ENCODE measurements at places on chromosomes 2 and 18.

GRCh38 chr18:23036660-23037201, 98.6 kb upstream of the CABLES1 start:
- DNase-seq = no peak

GRCh38 chr18:9647496-9648323, 33.4 kb upstream of the PPP4R1 start:
- DNase-seq = no peak

DNA sequence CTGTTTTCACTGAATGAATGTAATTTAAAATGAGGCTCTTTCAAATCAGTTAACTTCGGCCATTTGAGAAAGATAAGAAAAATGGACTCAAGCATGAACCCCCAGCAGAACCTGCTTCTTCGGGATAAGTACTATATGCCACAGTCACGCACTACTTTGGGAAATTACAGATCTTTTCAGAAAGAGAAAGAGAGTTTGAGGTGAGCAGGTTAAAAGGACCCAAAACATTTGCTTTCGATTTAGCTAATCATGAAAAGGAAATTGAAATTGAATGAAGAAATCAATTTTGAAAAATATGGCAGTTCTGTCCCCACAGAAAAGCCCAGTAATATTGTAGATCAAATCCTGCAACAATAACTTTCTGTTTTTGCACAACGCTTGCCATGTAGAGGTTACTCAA, 156.9 kb downstream of the GRB14 start:
- no peak for DNase-seq

- DNase-seq = no peak
Measured at GRCh38 chr2:3430740-3431490, 51.4 kb downstream of the TRAPPC12 start.

GRCh38 chr2:227942021-227942420, 70.6 kb downstream of the DAW1 start:
- DNase-seq = no peak

DNA sequence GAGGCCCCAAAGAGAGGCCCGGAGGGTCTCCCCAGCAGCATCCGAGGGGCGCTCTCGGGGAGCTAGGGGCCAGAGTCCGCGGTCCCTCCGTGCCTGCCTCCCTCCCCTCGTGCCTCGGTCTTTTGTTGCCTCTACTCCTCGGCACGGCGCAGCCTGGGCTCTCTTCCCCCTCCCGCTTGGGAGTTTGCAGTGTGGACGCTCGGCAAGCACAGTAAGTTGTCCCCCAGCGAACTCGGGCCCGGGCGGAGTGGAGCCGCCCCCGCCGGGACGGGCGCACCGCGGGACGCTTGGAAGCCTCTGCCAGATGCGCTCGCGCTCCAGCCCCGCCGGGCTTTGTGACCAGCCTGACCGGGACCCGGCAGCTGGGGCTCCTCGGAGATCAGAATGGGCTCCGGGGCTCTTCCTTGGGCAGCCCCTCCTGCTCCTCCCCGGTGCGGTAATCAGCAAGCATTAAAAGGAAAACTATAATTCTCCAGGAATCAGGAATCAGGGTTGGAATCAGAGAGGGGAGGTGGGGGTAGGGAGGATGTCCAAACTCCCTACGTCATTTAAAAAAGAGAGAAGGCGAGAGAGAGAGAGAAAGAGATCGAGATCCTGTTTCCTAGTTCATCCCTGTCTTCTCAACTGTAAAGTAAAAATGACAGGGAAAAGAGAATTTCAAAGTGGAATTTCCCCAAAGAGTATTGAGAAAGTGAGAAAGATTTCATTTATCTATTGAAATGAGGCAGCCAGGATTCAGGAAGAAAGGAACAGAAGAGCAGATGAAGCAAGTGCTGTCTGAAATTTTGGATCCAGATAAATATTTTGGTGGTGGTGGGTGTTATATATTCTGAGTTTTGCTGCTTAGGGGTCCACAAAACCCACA, 786 bp upstream of the TMEM200C start:
- no peak for DNase-seq

- DNase-seq = no peak
Measured at GRCh38 chr2:199458806-199459285, 1.1 kb upstream of the SATB2 start.

DNA sequence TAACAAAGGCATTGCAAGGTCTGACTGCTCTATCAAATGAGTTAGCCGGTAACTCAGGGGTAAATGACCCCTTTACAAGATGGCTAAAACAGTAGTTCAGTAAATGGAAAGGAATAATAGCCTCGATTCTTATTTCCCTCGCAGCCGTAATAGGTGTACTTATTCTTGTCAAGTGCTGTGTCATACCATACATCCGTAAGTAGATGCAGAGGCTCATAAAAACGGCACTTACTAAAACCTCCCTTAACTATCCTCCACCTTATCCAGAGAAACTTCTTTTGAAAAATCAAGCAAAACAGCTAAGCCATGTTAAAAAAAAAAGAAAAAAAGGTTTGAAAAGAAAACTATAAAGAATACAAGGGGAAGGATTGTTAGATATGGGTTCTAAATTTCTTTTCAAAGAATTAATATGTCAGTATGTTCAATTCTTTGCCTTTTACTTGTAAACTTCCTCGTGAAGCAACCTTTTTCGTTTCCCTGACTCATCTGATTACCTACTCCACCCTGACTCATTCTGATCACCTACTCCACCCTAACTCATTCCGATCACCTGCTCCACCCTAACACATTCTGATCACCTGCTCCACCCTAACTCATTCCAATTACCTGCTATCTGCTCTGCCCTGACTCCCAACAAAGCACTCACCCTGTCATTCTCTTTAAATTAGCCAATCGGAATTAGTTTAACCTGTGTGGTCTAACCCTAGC, 127.5 kb downstream of the SPAG16 start:
- DNase-seq = no peak

GRCh38 chr18:21386523-21387240, 144.7 kb downstream of the GREB1L start:
- no peak for DNase-seq

- no peak for DNase-seq
Measured at GRCh38 chr2:143955401-143956065, 564.4 kb downstream of the ZEB2 start.

DNA sequence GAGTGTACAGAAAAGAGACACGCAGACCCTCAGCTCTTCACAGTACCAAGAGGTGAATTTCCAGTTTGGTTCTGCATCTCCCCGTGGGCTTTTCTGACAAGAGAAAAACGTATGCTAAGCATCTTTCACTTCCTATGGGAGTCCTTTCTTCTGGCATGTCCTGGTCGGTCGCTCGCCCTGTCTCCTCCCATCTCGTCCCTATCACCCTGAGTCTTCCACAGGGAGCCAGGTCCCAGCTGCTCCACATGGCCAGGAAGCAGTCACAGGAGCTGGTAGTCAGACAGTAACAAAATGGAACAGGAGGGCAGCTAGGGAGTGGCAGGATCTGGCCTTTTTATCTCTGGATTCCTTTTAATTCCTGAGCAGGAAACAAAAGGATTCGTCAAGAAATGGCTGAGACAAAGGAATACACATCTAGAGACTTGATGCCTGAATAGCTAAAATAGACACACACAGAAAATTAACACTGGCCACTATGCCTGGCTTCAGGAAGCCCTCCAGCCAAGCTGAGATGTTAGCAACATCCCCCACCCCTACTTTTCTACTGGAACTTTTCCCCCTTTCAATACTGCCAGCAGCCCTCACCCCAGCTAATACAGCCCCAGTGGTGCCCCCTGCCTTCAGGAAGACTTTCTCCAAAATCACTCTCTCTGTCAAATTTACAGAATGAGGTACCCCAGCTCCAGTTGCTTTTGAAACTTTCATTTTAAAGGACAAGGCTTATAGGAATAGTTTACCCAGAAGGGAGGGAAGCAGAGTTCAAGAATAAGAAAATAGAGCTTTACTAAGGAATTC, 136.1 kb downstream of the DNER start:
- DNase-seq = no peak

DNA sequence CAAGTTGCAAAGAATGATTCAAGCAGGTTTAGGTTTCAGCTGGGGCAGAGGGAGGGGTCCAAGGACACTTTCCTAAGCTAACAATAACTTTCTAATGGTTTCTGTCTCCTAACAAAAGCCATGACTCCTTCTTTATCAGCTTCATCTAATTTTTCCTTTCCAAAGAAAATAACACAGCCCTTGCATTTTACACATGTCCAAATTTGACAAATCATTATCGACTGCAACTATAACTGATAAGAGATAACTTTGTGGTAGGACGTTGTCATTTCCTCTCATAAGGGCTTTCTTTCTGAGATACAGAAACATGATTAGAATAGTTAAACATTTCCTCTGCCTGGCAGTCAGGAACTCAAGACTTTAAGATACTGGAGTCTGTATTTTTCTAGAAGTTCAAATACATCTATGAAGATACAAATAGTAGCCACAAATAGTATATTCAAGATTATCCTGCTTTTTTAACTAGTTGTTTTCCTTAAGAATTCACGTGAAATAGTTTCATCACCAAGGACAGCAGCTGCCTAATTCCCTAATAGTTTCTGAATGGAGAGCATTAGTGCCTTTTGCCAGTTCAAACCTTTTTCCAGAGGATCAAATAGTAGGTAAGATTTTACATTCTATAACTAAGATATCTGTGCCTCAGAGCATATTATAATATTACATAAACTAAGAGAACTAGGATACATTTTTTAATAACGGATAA, 263.2 kb downstream of the EXOC6B start:
- no peak for DNase-seq

DNA sequence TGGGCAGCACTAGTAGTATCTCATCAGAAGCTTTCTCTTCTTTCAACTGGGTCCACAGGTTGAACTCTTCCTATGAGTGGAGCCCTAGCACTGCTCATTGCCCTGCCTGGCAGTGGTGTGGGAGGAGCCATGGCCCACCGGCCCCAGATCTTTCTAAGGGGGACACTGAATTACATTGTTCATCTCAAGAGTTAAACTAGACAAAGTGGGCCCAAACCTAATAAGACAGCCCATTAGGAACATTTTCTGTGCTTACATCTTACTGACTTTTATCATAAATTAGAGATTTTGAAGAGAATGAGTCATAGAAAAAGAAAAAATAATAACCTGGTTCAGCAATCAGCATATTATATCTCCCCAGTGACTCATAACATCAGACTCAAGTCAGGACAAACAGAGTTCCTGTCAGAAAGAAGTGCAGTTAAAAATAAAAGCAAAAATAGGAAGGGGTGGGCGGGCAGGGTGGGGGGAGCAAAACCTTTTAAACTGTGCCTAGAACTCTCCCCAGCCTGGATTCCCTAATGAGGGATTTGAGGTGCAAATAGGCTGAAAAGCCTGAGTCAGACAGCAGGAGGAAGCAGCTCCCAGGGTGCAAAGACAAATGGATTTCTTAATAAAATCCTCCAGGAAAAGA, 161.6 kb upstream of the TRIB2 start:
- DNase-seq = no peak

DNA sequence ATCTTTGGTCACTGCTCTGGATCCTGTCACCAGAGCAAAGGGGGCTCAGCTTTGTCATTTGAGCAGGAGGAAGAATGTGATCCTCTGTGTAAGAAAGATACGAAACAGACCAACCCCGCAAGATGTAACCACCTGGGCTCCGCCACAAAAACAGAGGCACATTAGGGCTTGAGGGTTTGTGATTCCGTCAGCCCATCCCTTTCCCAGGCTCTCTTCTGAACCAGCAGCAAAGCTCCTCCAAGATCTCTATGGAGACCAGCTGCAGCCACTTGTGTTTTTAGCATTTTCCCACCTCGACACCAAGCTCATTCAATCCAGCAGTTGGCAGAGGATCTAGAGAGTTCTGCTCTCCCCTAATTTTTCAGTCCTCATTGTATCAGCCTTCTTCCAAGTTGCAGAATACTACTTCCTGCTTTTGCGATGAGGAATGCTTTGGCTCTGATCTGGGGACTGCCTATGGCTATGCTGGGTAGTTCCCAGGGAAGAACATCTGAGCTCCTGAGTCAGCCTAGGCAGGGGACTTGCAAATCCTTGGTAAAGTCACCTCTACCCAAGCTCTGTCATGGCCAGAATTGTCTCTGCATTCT, 139.6 kb upstream of the RAB12 start:
- DNase-seq = no peak

GRCh38 chr2:60380411-60380810, 173.0 kb downstream of the BCL11A start:
- no peak for DNase-seq

DNA sequence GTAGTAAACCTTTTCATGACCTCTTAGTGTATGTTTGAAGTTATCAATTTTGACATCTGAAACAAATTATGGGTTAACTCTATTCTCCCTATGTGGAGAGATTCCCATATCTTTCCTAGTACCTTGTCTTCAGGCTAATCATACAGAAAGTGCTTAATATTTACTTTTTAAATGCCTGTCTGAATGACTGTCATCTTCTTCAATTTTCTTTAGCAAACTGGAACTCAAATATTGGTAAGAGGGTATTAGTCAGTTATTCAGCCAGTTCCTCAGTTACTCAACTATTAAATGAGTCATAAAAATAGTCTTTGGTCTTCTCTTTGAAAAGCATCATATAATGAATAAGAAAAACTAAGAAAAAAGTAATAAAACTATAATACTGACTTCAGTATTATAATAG, 1038.0 kb upstream of the PIK3C3 start:
- no peak for DNase-seq

DNA sequence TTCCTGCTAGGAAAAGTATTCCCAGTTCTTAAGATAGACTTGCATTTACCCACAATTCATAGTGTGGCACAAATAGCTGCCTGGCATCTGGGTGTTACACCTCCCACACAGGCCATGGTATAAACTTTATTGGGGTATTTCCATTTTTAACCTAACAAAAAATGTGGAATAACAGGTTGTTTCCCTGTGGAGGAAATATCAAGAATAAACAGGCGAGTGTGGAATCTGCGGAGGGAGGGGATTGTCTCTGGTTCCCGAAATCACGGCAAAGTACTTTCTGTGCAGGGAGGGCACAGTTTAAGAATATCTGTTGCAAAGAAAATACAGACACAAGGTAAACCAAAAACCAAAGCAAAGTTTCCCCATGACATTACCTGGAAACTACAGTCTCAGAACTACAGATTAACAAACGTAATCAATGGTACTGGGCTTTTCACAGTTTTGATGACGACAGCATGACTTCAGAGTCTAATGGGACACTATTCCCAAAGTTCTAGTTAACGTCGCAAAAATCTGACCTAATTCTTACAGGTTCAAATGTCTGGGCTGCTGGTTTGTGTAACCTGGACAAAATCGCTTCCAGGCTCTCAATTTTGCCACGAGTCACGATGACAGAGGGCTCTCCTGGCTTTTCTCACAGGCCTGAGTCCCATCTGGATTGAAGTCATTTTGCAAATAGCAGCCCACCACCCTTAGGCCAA, 1.4 kb downstream of the STARD7 start:
- no peak for DNase-seq

All from cortex of kidney (tissue), 1 donor.